ENCODE measurements at places on chromosomes 7 and 10. TPM values are rescaled to one million over a fixed set of nuclear protein-coding genes. Genes with fewer than 3 reads are reported as not detected.

Gene NPTX2
- total RNA-seq: 0.13 TPM

DNA sequence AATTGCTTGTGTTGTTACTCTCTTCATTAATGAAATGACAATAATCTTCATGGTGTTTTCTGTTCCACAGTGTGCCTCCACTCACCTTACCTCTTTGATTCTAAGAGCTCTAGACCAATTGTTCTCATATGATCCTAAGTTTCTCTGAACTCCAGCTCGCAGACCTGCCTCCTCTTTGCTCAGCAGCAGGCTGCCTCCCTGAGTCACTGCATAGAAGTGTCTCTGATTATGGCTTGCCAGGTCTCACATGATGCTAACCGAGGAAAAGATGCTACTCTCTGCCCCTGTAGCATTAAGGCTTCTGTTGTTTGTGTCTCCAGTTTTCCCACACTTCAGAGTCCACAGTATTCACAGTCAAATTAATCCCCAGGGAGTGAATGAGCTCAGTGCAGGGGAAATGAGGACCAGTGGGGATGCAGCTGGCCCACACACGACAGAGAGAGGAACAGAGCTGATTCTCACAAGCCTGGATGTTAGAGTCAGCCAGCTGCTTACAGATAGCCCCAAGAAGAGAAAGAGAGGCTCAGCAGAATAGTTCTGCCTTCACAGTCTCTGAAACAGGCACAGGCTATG lies 145.9 kb upstream of the EGR2 start:
- DNase-seq: no peak

- no peak for DNase-seq
Measured at GRCh38 chr10:110976577-110976976, 57.2 kb downstream of the SHOC2 start.

Gene SFRP4
- 0.26 TPM for total RNA-seq

GRCh38 chr7:41027428-41028115 lies 675.3 kb downstream of the INHBA start:
- peak; percentile 84 for DNase-seq

Gene MMD2
- not detected for total RNA-seq

Gene THSD7A
- total RNA-seq: 0.26 TPM

DNA sequence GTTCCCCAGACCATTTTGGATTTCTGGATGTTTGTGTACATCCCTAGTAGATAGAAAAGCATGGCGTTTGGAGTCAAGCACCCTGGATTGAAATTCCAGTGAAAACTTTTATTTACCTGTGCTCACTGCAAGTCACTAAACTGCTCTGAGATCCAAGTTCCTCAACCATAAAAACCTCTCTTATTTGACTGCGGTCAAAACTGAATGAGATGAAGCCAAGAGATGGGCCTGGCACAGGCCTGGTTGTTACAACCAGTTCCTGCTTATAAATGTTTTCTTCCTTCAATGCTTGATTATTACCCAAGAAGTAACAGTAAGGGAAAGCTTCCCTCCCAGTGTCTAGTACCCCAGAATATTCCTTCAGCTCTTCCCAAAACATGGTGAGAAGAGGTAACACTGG lies 70.9 kb upstream of the HPS1 start:
- DNase-seq: no peak

Gene ARHGEF35
- 25.8 TPM for total RNA-seq

Gene ELMO1
- not detected for total RNA-seq

DNA sequence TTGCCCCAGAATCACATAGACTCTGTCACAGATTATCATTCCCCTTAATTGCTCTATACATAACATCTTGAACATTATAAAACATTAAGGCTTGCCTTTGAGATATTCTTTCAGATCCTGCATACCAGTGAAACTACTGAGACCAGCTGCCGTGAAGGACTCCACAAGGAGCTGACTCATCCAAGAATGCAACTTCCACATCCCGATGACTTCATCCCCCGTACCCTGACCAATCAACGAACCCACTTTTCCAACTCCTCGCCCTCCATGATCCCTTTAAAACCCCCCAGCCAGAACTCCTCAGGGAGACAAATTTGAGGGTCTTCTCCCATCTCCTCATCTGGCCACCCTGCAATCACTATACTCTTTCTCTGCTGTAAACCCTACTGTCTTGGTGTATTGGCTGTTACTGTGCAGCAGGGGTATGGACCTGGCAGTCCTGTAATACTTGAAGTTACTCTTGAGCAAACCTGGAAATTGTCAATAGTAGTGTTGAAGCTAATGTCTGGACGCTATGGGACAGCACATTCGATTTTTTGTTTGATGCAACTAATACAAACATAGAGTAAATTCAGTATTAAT lies 49.8 kb downstream of the HTR5A start:
- DNase-seq: no peak

DNA sequence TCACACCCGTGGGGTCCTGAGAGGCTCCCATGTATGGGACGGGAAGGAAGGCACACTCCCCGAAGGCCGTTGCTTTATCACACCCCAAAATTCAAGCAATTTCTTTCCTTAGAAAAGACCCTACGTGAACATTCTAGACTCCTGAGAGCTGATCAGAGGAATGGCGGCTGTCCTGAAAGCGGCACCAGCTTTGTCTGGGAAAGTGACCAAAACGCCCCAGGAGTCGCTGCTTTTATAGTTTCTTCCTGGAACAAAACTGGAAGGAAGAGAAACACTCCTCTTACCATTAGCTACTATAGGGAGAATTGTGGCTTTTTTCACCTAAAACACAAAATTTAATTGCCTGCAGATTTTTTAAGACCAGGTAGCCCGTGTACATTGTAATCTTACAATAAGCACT lies 261.8 kb upstream of the RNF32 start:
- no peak for DNase-seq

DNA sequence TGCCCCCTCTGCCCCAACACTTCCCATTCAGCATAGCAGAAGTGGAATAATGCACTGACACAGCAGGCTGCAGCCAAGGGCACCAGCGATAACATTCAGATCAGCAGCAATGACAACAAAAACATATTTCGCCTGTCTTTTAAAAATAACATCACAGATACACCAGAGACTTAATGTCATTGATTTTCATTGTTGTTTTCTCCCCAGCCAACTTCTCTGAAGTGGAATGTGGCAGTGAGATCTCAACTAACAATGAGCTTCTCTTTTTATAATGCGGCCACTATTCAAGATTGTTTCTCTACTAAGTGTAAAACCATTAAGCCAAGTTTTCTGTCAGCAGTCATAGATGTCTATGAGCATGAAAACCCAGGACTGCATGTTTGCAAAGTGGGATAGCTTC lies 158.2 kb upstream of the TMEM229A start:
- DNase-seq: no peak

DNA sequence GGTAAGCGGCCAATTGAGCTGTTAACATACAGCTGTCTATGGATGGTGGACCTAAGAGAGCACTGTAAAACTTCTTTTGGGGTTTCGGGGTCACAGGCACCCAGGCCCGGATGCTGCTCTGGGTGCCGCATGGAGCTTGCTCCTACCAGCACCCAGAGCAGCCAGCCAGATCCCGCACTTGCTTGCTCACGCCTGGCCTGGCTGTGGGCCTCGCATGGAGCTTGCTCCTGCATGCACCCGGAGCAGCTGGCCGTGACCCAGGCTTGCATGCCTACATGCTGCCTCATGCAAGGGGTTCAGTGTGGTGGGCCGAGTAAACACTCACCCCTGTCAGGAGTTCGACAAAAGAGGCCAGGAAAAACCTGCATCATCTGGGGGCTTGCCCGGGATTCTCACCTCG lies 896.9 kb downstream of the SORCS1 start:
- no peak for DNase-seq

Gene MMP21
- not detected for total RNA-seq

DNA sequence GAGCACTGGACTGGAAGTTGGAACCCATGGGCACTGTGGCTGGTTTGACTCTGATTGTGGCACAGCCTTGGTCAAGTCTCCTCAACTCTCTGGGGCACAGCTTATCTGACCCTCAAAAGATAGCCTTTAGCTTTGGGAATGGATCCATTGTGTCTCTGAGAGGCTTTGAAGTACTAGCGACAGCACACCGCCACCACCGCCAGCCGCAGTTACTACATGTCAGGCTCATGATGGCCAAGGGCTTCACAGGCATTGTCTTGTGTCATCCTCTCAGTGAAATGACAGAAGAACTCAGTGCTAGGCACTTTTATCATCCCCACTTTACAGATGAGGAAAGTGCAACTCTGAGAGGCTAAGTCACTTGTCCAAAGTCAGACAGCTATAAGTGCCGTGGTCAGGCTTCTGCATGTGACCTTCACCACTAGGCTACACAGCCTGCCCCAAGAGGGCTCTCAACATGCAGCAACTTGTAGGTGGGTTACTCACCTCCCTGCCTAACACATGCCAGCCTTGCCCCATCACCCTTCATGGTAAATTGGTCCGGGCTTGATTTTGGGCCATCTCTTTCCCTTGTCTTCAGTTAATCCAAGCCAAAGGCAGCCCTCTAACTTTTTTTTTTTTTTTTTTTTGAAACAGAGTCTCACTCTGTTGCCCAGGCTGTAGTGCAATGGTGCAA lies 44.1 kb downstream of the C10orf105 start:
- peak; percentile 61 for DNase-seq

DNA sequence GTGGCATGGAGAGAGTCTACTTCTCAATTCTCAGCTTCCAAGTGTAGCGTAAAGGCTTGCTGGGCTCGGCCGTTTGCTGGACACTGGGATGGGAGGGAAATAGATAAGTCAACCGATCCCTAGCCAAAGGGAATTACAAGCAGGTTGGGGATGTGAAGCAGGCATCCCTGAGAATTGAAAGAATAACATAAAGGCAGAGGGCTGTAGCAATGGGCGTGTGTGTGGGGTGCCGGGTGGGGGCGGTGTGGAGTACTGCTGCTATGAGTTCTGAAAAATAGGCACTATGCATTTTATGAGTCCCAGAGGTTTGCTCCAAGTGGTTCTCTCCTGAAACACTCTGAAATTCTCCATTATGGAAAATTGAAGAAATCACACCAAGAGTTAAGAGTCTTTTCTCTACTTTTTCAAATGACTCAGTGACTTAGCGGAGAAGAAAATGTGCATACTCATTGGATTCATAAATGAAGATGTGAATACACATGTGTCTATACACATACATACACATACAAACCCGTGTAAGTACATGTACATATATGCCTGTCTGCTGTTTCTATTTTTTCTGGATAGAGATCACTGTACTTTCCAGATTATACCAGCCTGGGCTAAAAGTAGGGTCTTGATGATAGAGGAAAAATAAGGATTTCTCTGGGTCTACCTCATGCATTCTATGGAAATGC lies 65.4 kb downstream of the ADRA2A start:
- DNase-seq: no peak

GRCh38 chr7:36393826-36394225 lies 4.2 kb downstream of the ANLN start:
- no peak for DNase-seq

DNA sequence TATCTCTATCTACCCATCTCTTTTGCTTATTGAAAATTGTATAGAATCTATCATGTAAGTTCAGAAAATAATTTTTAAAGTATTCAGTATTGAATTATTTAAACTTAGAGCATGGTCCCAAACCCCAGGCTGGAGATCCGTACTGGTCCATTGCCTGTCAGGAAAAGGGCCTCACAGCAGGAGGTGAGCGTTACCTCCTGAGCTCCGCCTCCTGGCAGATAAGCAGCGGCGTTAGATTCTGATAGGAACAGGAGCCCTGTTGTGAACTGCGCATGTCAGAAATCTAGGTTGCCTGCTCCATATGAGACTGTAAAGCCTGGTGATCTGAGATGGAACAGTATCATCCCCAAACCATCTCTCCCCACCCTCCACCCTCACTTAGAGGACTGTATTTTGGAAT lies 266.0 kb upstream of the CNTNAP2 start:
- no peak for DNase-seq

Gene AMPH
- not detected for total RNA-seq

DNA sequence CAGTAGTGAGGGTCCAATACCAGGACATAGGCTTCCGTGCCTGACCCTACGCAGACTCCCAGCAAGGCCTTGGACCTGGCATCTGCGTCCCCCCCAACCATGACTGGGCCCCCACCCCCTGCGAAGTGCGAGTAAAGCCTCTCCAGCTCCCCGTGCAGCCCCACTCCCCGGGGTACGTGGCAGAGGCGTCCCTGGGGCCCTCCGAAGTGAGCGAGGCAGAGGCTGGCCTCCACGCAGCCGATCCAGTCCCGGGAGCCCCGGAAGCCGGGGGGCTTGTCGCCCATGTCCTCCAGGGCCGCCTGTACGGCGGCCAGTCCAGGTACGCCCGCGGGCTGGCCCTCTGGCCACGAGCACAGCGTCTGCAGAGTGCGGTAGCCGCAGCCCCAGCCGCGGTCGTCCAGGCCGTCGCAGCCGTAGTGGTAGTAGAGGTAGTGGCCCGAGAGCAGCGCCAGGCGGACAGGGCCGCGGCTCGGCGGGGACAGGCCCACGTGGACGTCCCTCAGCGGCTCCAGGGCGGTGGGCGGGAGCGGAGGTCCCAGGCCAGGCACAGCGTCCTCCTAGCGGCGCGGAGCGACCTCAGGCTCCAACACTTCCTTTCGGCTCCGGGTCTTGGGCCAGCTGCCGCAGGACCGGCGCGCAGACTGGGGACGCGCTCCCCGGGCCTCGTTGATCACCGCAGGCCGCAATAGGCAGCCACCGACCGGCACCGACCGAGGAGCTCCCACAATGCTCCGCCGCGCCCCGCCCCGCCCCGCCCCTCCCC lies at the start of gene UFSP1:
Gene UFSP1 (minus strand): TSS at position 728 of the 763 bp plus-strand sequence. CDS start 444 bp downstream, at position 284.
- no peak for DNase-seq

- no peak for DNase-seq
Measured at GRCh38 chr10:89653410-89653869, 8.4 kb upstream of the PANK1 start.

Gene CPN1
- not detected for total RNA-seq

GRCh38 chr7:103446049-103446520 lies at the start of gene SLC26A5:
SLC26A5 (minus strand) TSS chr7:103446207; CDS start chr7:103421514, 24,693 bp downstream.
- peak; percentile 18 for DNase-seq
